ENCODE measurements at places on chromosomes 7 and 10.

DNA sequence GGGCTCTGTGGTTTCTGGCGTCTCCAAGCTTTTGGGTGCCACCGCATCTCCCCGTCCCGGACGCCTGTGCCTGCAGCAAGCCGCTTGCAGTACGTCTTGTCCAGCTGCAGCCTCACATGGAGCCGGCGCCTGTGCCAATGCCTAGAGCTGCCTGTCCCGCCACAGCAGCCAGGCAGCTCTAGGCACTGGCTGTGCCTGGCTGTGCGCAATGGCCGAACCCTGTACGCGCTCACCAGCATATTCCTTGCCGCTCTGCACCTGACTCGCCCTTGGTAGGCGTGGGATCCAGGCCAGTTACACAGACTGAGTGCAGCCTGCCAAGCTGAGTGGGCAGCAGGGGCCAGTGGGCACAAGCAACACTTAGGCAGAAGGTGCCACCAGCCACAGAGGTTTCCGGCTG, 381.2 kb upstream of the SORCS1 start:
- DNase-seq, result no peak

DNA sequence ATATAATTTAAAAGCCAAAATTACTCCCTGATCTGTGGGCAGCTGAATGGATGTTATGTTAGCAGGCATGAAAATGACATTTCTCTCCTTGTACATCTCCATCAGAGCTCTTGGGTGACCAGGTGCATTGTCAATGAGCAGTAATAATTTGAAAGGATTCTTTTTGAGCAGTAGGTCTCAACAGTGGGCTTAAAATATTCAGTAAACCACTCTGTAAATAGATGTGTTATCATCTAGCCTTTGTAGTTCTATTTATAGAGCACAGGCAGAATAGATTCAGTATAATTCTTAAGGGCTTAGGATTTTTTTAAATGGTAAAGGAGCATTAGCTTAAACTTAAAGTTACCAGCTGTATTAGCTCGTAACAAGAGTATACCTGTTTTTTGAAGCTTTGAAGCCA, 52.0 kb downstream of the MRPL32 start:
- DNase-seq, result no peak

DNA sequence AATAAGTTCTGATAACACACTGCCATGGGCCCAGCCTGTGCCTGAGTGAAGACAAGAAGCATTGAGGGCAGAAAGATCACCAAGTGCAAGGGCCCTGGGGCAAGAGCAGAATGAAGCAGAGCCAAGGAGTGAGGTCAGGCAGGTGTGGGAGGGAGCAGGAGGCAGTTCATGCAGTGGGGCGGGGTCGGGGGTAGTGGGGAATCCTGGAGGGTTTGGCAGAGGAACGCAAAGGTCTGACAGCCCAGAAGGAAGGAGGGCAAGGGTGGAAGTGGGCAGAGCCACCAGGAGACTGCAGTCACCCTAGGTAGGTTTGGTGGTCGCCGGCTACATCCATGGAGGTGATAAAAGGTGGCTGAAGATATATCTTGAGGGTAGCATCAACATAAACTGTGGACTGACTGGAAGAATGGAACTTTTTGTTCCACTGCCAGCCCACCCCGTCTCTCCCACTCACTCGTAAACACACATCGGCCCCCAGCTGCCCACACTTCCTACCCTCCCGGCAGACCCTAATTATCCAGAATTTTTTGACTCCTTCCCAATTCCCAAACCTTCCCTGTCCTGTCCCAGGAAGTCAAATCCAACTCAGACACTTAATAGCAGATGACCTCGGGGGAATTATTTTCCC, 172.4 kb downstream of the ARHGAP12 start:
- no peak for DNase-seq

DNA sequence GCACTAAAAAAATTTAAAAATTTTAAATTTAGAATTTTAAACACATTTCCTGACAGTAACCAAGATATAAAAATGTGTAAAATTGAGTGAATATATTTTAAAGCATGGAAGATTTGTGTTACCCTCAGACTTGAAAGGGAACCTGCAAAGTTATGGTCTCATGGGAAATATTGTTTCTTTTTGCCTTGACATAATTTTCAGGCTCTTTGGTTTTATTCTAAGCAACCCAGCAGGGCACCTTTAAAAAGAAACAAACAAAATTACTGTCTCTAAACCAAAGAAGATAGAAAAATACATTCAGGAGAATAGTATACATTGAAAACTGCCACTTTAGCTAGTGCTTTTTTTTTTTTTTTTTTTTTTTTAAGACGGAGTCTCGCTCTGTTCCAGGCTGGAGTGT, 87.5 kb downstream of the ADK start:
- no peak for DNase-seq

DNA sequence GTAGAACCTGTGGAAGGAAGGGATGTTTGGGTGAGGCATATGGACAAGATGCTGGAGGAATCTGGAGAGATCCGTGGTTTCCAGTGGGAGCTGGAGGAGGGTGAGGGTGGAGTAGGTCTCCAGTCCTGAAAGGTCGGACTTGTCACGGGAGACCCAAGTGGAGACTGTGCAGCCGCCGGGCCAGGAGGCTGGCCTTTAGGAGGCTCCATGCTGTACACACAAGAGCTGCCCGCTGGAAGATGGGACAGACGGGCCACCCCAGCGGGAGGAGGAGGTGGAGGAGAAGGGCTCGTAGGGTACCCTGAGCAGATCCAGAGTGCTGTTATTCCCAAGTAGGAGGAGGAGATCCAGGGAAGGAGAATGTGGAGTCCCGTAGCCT, 106.7 kb downstream of the NKX6-2 start:
- DNase-seq, result no peak

GRCh38 chr10:12351447-12351846, 2.1 kb downstream of the CAMK1D start:
- no peak for DNase-seq

DNA sequence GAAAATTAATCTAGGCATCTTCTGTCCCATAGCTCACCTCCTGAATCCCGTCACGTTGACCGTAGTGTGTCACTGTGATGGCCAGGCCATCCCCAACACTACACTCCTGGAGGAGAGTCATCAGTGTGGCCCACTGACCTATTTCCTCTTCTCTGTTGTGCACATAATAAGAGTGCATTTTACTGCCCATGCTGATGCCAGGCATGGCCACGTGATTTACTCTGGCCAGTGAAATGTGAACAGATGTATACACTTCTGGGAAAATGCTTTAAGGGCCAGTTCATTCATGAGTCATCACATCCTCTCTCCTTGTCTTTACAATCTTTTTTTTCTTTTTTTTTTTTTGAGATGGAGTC, 101.9 kb upstream of the PIP4K2A start:
- DNase-seq, result peak; percentile 73

GRCh38 chr7:129858490-129858889, 94.3 kb downstream of the UBE2H start:
- DNase-seq, result no peak

DNA sequence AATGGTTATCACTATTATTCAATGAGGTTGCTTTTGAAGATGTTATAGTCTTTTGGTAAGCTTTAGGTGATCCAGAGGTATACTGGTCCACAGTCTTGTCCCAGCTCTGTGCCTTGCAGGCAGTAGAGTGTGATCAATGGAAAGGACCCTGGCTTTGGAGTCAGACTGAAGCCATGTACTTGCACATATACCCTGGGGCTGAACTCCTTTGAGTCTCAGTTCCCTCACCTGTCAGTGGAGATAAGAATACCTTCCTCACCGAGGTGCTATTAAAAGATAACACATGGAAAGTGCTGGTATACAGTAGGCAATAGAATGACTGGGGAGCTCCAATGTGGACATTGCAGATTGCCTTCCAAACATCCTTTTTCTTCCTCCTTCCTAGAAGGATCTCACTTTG, 16.0 kb upstream of the PDLIM1 start:
- DNase-seq, result no peak

GRCh38 chr10:103890194-103890658, 27.8 kb downstream of the STN1 start:
- no peak for DNase-seq

DNA sequence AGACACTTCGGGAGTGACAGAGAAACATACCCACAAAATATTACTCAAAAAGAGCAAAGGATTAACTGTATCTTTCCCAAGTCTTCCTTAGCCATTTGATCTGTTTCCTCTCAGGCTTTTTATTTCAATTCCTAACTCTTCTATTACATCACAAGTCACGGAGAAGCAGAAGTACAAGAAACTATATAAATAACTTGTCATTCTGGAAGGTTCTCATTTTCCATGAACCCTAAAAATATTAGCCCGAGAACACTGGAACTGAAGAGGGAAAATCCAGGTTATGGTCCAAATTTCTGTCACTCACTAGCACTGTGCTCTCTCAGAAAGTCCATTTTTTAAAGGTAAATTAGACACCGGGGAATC, 98.0 kb downstream of the GRB10 start:
- DNase-seq, result no peak

GRCh38 chr10:23325132-23325531, 19.5 kb downstream of the C10orf67 start:
- no peak for DNase-seq

DNA sequence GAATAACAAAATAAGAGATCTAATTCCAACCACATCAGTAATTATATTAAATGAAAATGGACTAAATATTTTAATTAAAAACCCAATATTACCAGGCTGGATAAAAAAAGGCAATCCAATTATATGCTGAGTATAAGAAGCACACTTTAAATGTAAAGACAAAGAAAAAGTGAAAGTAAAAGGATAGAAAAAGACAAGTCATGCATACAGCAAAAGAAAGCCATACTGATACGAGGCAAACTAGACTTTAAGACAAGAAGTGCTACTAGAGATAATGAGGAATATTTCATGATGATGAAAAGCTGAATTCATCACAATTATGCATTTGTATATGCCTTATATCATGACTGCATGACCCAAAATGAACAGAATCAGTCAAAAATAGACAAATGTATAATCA, 628.6 kb downstream of the PHTF2 start:
- DNase-seq, result no peak

GRCh38 chr7:142463401-142463850, 205.6 kb upstream of the PRSS58 start:
- DNase-seq, result no peak

GRCh38 chr7:24617957-24618616, 44.8 kb downstream of the PALS2 start:
- no peak for DNase-seq

GRCh38 chr7:106652909-106653308, 8.0 kb downstream of the CCDC71L start:
- no peak for DNase-seq

DNA sequence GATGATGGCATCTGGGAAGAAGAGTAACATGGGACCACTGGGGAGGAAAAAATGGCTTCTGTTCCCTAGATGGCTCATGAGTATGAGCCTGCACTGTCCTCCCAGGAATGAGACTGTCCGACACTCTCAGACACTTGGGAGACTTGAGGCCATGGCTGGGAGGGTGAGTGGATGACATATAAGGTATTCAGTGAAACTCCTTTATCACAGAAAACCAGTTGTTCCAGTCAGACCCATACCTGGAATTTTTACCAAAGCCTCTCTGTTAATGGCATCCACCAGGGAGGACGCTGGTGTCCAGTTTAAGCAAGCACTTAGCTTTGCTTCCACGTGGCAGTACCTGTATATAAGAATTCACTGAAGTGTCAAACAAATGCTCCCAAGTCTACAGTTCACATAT, 116.7 kb upstream of the C10orf90 start:
- DNase-seq, result no peak

DNA sequence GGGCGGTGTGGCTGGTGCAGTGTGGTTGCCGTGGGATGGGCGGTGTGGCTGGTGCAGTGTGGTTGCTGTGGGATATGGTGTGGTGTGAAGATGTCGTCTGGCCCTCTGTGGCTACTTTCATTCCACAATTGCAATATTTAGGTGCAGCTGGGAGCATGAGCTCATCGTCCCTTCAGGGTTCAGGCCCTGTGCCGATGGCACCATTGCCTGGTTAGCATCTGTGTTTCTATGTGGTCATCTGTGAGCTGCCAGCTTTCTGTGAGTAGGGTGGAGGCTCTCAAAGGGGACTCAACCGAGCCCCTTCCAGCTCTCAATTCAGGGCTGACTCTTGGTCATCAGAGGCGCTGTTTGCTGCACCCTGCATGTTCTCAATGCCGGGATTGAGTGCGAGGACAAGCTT, 3.6 kb downstream of the ADGRA1 start:
- DNase-seq, result no peak

DNA sequence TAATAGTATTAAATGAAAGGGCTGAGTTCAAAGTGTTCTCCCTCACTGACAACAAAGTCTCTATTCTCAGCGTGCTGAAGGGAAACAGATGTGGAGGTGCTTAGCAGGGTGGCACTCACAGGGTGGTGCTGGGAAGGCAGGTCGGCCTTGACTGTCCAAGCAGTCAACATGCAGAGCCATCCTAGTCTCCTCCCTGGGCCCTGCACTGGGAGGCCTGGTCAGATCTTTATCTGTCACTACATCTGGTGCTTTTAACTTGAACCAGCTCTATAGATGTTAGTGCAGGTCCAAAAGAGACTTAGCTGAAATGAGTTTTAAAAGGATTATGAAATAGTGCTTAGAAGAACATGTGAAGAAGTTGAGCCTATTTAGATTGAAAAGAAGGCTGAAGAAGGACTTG, 82.1 kb downstream of the AVL9 start:
- no peak for DNase-seq

GRCh38 chr10:103540722-103541121, 47.2 kb downstream of the NEURL1 start:
- no peak for DNase-seq

GRCh38 chr10:74557098-74557497, 269.3 kb upstream of the KAT6B start:
- DNase-seq, result no peak

GRCh38 chr7:1268866-1269265, 36.2 kb downstream of the UNCX start:
- DNase-seq, result no peak

DNA sequence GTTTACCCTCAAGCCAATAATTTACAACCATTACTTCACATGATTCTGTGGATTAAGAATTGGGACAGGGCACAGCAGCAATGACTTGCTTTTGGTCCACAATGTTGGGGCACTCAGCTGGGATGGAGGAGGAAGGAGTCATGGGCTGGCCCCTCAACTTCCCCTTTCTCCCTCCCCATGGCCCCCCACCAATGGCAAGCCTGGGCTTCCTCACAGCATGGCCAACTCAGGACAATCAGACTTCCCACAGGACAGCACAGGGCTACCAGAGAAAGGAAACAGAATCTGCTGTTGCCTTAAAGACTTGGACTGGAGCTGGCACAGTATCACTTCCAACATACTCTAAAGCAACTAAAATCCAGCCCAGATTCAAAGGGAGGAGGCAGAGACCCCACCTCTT, 160.7 kb downstream of the PTPN20 start:
- no peak for DNase-seq

- DNase-seq, result no peak
Measured at GRCh38 chr7:150931199-150931869, 46.8 kb downstream of the KCNH2 start.

GRCh38 chr10:43186150-43186549, 47.9 kb downstream of the CSGALNACT2 start:
- peak; percentile 40 for DNase-seq
